Lung (tissue), 17 donors: ENCODE measurements at places on chromosomes 12 and 14. TPM values are rescaled to one million over a fixed set of nuclear protein-coding genes. Genes with fewer than 3 reads are reported as not detected.

The LALBA gene
- total RNA-seq, result not detected

The ALDH2 gene
- 48.5 TPM for total RNA-seq

The PTGER2 gene
- 3.7 TPM for total RNA-seq

- H3K4me3 ChIP-seq, result no peak overlapping the region
- H3K27ac ChIP-seq, result no peak overlapping the region
- H3K36me3 ChIP-seq, result peaks cover 2% of the 10 kb centered on the region
- H3K4me1 ChIP-seq, result no peaks in the 10 kb centered on the region
Observed at GRCh38 chr14:29607169-29607568, 320.5 kb downstream of the PRKD1 start.

GRCh38 chr14:49677643-49678042 is 10.4 kb downstream of the POLE2 start:
- no peak overlapping the region for H3K27ac ChIP-seq
- H3K27me3 ChIP-seq, result no peaks in the 10 kb centered on the region
- H3K36me3 ChIP-seq, result peaks cover 4% of the 10 kb centered on the region
- H3K4me1 ChIP-seq, result no peaks in the 10 kb centered on the region
- H3K4me3 ChIP-seq, result no peak overlapping the region
